A549 treated with DMSO at 1 μM for 4 hours (cell line): ENCODE measurements at places on chromosomes 7 and 10. TPM values are rescaled to one million over a fixed set of nuclear protein-coding genes. Genes with fewer than 3 reads are reported as not detected.

Gene TLL2
- total RNA-seq = 0.08 to 0.14 TPM (median 0.10 TPM) in 5 replicates

Gene ELMO1
- 1.4 to 2.8 TPM (median 2.3 TPM) in 5 replicates for total RNA-seq

Gene C10orf105
- total RNA-seq = not detected in 5 replicates

Gene TDRD1
- total RNA-seq = not detected in 5 replicates

Gene IFIT1B
- not detected in 5 replicates for total RNA-seq

Gene C7orf57
- 0.24 to 0.37 TPM (median 0.28 TPM) in 5 replicates for total RNA-seq
